ENCODE measurements at places on chromosomes 4 and X.

DNA sequence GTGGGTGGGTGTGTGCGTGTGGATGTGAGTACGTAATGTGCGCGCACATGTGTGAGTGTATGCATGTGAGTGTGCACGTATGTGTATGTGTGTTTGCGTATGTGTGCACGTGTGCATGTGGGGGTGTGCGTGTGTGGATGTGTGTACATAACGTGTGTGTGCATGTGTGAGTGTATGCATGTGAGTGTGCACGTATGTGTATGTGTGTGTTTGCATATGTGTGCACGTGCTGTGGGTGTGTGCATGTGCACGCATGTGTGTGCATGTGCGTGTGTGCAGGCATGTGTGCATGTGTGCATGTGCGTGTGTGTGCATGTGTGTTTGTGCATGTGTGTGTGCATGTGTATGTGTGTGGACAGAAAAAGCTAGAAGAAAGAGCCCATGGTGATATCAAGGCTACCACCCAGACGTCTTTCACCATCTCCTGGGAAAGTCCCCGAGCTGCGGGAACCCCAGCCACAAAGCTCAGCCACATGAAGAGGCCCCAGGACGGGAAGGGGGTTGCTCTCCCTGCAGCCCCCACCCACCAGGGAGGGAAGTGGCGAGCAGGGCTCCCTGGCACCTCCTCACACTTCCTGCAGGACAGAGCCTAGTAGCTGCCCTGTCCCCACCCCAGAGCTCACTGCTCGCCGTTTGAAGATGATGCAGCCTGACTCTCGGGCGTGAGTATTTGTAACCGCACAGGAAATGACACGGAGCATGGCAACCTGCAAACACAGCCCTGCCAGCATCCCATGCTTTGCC, 108.3 kb downstream of the DCTD start:
- no peak for DNase-seq

DNA sequence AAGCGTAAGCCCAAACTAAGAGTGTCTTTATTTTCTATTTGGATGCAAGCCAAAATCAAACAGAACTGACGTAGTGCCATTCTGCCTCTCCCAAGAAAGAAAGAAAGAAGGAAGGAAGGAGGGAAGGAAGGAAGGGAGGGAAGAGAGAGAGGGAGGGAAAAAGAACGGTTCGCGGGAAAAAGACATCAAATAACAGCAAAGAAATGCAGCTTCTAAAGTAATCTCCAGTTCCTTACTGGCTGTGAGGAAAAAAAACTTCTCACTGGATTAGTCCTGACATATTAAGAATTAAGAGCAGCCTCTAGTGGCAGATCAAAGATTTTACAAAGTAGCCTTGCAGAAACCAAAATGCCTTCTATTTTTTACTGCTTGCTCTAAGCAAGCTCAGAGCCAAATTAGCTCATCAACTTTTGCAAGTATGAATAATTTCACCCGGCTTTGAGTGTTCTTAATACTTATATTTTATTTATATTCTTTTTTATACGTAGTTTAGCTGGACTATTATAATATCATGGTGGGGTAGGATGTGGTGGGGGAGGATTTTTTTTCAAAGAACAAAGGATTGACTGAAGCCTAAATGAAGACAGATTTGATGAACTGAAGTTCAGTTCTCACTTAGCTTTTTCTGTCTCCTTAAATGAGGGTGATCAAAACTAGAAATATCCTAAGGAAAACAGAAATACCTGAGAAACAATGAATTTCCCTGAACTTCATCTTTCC, 36.6 kb downstream of the PITX2 start:
- no peak for DNase-seq

GRCh38 chrX:78661836-78662235, 2.7 kb upstream of the RTL3 start:
- DNase-seq: no peak

GRCh38 chrX:3435057-3435456, 88.6 kb upstream of the MXRA5 start:
- no peak for DNase-seq

- no peak for DNase-seq
Observed at GRCh38 chr4:83320548-83320947, 14.1 kb downstream of the HPSE start.

All from NCI-H2107 (cell line).